HL-60 (cell line): ENCODE measurements at places on chromosomes 2 and 18.

DNA sequence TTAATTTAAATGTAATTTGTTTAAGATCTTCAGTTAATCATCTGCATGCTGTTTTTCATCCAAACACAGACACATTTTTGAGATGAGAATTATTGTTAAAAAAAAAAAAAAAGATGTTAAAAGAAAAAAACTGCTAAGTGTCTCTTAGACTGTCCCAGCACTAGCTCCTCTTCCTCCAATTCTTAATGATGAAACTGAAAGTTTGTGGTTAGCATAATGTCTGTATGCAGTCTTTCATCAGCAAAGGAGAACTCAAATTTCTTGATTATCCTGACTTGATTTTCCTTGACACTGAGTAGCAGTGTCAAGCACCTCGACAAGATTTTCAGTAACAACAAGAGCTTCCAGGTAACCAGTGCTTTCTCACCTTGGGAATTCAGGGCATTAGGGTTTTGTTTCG is 274.4 kb downstream of the LRRTM1 start:
- no peak for DNase-seq

- no peak for DNase-seq
Measured at GRCh38 chr2:74051504-74051903, 66.8 kb downstream of the TET3 start.

GRCh38 chr2:134247679-134248078 is 6.2 kb upstream of the MGAT5 start:
- no peak for DNase-seq

- no peak for DNase-seq
Measured at GRCh38 chr18:46856973-46857372, 60.3 kb downstream of the PIAS2 start.

DNA sequence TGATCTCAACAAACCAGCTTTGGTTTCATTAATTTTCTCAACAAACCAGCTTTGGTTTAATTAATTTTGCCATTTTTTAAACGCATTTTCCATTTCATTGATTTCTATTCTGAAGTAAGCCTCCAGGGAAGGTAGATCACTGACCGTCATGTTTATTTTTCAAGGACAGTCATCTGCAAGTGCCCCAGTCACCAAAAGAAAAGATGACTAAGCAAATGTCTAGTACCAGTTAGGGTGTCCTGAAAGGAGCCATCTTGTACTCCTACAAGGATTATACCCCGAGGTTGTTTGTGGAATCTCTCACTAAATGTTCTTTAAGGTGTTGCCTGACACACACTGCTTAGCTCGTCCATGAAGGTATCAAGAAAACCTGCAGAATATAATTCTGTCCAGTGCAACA is 6.1 kb upstream of the UGT1A8 start:
- no peak for DNase-seq

- DNase-seq: no peak
Measured at GRCh38 chr18:29003194-29003593, 826.3 kb upstream of the CDH2 start.

GRCh38 chr2:215371915-215372897 is 60.3 kb downstream of the ATIC start:
- no peak for DNase-seq

GRCh38 chr2:152062125-152063091 is 36.4 kb downstream of the CACNB4 start:
- DNase-seq: no peak

- DNase-seq: no peak
Measured at GRCh38 chr2:70570041-70570661, 16.5 kb upstream of the TGFA start.

- DNase-seq: peak; percentile 26
Measured at GRCh38 chr2:189466656-189467055, 25.4 kb downstream of the WDR75 start.

DNA sequence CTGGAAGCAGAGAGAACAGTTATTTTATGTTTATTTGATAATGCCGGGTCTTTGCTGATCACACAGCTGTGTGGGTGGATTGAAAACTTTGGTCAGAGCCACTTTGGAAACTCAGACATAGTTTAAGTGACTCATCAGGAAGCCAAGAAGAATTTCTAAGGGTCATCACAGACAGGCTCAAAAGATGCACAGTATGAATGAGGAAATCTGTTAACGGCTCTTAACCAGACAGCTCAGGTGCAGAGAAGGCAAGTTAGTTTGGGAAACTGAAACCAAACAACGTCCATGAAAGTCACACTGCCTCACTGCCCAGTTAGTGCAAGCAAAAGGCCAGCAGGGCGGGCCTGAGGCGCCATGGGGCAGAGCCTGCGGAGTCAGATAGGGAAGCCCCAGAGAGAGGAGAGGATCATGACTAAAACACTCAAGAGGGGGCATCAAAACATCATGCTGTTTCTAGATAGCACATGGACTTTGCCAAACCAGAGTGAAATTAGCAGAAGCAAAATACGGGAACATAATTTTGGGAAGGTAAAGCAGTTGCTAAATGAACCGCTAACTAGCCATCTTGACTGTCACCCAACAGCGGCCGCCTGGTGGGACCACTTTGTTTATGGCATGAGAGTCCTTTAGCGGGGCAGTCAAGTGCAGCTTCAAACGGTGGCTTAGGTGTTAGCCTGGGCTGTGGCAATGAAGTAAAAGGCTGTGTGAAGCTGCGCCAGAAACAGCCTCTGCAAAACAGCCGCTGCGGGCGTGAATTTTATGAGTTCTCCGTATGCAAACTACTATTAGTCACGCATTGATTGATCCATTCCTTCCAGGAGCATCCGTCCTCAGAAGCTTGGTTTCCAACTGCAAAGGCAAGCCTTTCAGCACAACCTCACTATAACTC is 101.2 kb downstream of the KCTD18 start:
- DNase-seq: no peak

DNA sequence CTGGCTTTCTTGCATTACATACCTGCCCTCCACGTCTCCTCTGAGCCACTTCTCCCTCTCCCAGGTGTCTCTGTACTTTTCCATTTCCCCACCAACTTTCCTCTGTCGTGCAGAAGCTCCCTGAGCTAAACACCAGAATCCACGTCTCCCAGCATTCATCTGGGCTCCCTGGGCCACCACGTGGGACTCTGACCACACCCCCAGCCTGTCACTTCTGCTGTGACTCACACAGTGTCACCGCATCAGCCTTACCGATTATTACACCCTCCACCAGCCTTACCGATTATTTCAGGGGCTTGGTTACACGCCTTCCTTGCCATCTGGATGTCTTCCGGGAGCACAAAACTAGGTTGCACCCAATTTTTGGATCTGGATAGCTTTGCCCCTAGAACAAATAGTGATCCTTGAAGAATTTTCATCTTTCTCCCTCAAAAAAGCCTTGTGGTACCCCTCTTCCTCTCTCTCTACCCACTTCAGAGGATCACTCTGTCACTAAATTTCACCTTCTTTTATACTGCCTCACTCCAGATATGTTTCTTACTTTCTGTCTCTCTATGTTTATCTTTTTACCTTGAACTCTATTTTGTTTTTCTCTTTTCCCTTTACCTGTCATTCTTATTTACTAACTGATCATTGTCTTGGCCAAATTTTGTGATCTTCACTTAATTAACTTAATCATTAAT is 136.9 kb upstream of the CAB39 start:
- DNase-seq: peak; percentile 56

- no peak for DNase-seq
Measured at GRCh38 chr2:111711270-111711669, 172.7 kb downstream of the ANAPC1 start.

DNA sequence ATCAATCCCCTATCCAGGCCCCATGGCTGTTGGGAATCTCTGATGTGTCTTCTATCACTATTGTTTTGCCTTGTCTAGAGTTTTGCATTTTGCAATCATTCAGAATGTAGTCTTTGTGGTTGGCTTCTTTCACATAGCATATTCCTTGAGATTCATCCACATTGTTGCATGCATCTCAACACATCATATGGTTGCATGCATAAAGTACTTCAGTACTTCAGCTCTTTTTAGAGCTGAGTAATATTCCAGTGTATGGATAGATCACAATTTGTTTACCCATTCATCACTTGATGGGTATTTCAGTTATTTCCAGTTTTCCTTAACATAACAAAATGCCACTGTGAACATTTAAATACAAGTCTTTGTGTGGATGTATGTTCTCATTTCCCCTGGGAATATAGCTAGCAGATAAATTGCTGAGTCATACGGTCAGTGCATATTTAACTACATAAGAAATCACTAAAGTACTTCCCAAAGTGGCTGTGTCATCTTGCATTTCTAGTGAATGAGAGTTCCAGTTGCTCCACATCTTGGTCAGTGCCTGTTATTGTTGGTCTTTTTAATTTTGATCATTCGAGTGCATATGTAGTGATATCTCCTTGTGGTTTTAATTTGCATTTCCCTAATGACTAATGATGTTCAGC is 138.8 kb downstream of the BCL11A start:
- no peak for DNase-seq

- DNase-seq: no peak
Measured at GRCh38 chr18:33560686-33561370, 17.2 kb upstream of the ASXL3 start.

GRCh38 chr18:38481576-38481975 is 916.0 kb upstream of the CELF4 start:
- no peak for DNase-seq

DNA sequence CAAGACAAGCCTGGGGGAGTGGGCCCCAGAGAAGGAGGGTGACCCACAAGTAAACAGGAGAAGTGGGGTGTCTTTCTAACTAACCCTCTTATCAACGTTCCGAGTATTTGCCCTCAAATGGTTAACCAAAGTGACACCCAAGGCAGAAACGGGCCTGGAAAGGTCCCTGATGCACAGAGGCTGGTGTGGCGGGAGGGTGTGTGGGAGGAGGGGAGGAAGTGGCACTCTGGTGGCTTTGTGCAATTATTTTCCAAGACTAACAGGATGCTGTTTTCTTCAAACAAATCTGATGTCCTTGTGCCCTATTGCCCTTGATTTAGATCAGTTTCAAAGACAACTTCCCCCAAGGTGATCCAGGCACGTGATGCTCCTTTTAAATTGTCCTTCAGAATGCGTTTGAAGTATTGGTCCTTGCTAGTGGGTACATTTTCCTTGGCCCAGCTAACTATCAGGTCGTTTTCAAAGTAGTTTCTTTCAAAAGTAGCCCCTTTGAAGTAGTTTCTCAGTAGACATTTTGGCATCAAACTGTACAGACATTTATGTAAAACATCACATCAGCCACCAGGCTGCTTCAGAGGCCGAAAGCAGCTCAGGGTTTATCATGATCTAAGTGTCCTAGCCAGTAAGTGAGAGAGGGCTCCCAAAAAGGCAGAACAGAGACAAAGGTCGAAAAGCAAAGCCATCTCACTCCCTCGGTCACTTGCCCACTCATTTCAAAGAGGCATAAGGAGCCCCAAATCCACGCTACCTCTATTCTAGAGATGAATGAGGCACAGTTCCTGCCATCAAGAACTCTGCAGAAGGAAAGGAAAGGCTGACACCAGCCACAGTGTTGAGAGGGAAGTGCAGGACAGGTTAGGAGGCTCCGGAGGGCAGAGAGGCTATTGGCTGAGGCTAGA is 371.1 kb upstream of the ID2 start:
- DNase-seq: peak; percentile 83

DNA sequence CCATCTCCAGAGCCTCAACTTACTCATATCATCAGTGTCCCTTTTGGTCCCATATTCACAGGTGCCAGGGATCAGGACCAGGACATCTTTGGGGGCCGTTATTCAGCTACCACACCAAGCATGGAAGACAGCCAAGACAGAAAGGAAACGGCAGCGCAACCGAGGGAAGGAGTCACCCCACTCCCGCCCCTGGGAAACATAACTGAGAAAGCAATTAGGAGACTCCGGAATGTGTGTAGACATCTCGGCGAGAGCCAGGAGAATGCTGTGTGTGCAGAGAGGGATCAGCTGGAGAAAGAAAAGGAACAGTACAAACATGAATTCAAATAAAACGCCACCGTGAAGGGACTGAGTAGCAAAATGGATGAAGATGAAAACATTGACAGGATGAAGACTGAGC is 13.4 kb upstream of the BOK start:
- no peak for DNase-seq
